ENCODE measurements at places on chromosomes 4 and X.

GRCh38 chrX:123756320-123756719 lies 23.5 kb upstream of the THOC2 start:
- no peak for DNase-seq

GRCh38 chrX:133951098-133951497 lies 34.3 kb downstream of the GPC3 start:
- DNase-seq: no peak

DNA sequence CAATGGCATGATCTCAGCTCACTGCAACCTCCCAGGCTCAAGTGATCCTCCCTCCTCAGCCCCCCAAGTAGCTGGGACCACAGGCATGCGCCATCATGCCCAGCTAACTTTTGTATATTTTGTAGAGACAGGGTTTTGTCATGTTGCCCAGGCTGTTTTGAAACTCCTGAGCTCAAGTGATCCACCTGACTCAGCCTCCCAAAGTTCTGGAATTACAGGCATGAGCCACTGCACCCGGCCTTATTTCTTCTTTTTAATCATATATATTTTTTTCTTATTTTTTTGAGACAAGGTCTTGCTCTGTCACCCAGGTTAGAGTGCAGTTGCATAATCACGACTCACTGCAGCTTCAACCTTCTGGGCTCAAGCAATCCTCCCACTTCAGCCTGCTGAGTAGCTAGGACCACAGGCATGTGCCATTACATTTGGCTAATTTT lies 184.0 kb downstream of the TSPAN5 start:
- DNase-seq: peak; percentile 47

DNA sequence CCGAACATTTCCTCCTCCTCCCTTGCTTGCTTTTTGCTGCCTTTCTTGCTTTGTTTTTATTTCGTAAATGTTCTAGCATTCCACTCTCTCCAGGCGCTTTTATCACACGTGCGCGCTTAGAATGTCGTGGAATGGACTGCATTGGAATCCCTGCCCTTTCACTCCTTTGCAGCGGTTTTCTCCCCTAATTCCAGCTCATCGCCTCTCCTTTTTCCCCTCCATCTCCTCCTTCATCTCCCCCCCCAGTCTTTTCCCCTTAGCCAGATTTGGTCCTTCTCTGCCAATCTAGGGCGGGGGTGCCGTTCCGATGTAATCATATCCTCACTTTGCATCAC lies 579 bp downstream of the OGT start:
- DNase-seq: no peak

DNA sequence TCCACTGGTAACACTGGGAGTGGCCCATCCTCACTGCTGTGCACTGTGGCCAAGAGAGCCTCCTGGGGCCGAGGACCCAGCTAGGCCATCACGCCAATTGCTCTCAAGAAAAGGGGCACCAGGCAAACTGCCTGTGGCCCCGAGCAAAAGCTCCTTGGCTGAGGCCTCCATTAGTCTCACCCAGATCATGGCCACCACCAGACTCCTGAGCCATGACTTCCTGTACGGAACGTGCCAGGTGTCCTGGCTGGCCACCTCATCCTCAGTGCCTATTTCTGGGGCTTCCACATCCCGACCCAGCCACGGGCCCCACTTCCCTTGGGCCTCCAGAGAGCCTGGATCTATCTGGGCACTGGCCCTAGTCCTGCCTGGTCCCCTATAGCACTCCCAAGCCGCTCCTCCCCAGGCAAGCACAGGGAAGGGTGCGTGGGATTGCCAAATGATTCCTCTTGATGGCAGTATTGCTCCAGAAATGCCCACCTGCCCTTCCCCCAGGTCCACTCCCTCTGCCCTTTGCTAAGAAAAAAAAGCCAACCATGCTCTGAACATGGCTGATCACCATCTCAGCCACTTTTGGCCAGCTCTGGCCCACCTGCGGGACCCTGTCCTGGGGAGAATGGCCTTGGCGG lies 212.6 kb upstream of the AGTR2 start:
- no peak for DNase-seq

DNA sequence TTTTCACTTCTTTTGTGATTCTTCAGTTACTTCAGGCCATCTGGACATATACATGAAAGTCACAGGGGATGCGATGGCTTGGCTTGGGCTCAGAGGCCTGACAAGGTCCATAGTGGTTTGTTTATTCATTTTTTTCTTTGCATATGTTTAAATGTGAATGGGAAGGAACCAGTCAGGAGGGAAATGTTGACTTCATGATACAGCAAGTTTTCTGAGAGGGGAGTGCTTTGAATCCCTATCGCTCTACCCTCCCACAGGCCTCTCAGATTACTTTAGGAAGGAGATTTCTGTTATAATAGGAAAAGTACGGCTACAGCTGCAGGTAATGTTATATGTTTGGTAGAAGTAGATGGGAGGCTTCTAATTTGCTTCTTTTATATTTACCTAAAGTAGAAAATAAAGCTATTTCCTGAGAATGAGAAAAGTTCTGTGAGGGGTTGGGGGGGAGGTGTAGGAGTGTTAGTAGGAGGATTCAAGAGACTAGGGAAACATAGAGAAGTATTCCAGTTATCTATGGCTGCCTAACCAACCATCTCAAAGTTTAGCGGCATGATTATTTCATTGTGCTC lies 322.9 kb downstream of the RAPGEF2 start:
- DNase-seq: no peak

DNA sequence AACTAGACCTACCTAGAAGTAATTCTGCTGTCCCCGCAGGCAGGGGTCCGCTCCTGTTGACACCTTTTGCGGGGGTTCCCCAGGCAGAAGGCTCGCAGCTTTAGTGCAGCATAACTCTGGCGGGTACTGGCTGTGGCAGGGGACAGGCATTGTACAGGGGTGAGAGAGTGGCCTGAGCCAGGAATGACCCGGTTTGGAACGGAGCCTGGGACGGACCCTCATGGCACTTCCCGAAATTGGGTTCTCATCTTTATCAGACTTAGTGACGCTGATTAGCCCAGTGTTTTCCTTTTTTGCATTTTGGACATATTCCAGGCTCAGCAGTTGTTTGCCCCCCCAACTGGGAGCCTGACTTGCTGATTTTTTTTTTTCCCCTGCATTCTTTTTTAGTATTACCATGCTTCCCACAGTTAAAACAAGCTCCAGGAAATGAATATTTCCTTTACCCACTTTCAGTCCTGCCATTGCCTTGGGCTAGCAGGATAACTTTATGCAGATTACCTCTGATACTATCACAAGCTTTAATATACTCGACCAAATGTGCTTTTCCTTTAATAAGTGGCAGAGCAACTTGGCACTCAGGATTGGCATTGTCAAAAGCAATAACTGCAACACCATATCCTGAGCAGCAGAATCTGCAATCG lies 55.8 kb upstream of the WDR1 start:
- DNase-seq: no peak
